Activated CD4-positive, CD25-positive, alpha-beta regulatory T cell treated with anti-CD3 and anti-CD28 coated beads, Interleukin-2, amount 50 U/mL, for 24 hours (primary cell): ENCODE measurements at places on chromosomes 5 and 9.

- ATAC-seq: peak; percentile 66
Measured at GRCh38 chr9:109010746-109011145, 2.6 kb downstream of the CTNNAL1 start.

- no peak for ATAC-seq
Measured at GRCh38 chr5:113969901-113970300, 392.0 kb upstream of the KCNN2 start.

DNA sequence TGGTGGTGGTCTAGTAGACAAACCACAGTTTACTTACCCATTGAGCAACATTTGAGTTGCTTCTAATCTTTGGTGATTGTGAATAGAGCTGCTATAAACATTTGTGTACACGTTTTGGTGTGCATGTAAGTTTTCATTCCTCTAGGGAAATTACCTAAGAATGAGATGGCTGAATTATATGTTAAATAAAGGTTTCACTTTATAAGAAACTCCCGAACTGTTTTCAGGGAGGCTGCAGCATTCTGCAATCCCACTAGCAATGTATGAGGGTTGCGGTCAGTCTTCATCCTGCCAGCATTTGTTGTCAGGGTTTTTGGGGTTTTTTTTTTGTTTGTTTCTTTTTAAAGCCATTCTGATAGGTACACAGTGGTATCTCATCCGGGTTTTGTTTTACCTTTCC is 45.7 kb upstream of the PPARGC1B start:
- ATAC-seq: no peak

DNA sequence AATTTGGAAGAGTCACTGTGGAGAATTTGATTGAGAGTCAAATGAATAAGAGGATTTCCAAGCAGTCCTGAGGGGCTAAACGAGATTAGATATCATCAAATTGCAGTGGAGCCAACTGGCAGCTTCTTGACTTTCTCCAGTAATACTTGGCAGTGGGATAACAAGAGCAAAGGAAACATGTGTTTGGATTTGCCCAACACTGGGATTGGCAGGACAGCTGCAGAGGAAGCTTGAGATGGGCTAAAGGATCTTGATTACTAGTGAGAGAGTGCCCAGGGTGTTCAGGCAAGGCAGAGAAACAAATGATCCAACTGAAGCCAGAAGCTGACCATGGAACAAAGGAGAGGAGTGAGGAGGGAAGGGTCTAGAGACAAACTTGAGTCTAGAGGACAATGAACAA is 356.0 kb upstream of the ISL1 start:
- no peak for ATAC-seq

DNA sequence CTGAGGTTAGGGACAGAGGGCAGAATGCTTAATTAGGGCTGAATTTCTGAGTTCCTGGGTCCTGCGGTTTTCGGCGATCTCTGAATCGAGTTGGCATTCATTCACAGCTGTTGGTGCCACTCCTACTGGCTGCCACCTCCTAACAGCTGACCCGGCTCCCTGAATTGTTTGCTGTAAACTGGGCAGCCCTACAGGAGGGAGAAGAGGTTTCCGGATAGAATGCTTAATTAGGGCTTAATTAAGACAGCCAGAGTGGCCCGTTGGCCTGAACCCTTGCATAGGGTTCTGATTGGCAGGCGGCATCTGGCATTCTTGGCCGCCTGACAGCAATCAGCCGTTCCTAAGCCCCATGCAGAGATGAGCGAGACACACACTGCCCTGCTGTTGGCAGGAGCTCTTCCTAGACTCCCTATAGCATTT is 25.7 kb downstream of the FRMPD1 start:
- ATAC-seq: no peak

DNA sequence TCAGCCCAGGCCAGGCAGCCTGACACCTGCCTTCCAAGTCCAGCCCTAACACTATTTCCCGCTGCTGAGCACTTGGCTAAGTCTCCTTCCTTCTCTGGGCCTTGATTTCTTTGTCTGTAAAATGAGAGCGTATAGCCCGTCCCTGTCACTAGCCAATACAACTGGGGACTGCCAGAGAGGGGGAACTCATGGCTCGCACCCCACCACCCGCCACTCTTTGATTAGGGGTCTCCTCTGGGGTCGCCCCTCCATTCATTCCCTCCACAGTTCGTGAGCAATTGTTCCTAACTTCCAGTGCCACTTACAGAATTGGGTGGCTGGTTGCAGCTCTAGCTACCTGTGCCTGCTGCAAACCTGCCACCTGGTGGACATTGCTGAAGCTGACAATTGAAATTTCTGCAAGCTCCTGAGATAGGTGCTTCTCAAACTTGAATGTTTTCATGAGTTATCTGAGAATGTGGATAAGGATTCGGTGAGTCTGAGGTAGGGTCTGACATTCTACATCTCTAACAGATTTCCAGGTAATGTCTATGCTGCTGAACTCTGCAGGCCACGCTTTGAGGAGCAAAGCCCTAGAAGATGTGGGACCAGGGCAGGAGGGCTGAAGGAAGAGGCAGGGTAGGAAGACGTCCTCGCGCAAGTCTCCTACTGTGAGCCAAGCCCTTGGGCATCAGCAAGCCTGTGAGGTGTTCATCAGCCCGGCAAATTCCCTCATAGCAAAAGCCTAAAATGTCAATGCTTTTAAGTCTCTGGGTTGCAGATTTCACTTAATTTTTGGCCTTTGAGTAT is 13.3 kb upstream of the RECK start:
- peak; percentile 32 for ATAC-seq

DNA sequence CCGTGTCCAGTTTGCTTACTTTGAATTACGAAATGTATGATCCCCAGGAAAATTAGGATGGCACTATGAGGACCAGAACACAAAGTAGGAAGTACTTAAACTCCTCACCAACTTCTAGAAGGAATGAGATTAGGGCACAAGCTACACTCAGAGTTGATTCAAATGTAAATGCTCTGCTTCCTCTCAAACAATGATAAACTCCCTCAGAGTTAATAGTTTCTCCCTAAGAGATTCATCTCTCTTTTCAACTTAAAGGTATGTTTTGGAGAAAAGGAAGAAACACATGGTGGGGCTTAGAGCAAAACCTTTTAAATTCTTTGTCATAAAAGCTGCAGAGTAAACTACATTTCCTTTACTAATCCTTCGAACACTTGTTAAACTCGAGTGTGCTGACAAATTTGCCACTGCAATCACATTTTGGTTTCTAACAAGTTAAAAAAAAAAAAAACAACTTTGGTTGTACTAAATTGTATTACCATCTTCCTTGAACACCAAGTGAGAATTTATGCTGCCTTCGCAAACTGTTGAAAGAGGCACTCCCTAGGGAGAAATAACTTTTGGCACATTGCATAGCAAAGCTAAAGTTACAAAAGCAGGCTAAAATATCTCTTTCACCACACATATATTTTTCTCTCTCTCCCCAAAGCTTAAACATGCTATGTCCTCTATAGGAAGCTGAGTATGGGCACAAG is 66.6 kb downstream of the DENND1A start:
- no peak for ATAC-seq
